Lung (tissue), 17 donors: ENCODE measurements at places on chromosomes 7 and 10. TPM values are rescaled to one million over a fixed set of nuclear protein-coding genes. Genes with fewer than 3 reads are reported as not detected.
A peak's percentile ranks its signal among the peaks of the same experiment; 100 is the strongest.

- H3K27ac ChIP-seq, result no peak overlapping the region
- no peaks in the 10 kb centered on the region for H3K36me3 ChIP-seq
- no peaks in the 10 kb centered on the region for H3K4me1 ChIP-seq
- no peak for DNase-seq
These were observed 456.5 kb downstream of the GATA3 start for GRCh38 chr10:8511026-8511425.

The IFT22 gene
- total RNA-seq, result 44.7 TPM

DNA sequence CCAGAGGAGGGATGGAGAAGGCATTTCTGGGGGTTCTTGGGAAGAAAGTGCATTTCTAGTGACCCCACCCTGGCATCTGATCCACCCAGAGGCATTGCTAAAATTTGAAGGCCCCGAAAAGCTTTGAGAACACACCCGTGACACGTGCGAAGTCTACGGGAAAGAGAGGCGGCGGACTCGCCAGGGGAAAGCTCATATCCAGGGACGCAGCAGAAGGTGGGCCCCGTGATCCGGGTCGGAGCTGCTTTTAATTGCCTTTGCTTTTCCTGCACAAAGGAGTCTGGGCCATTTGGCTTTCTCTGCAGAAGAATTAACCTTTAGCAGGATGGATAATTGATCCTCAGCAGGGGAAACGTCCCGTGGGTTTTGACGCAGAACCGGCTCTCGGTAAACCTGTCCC is 50.3 kb downstream of the CARD11 start:
- no peaks in the 10 kb centered on the region for H3K36me3 ChIP-seq
- H3K4me3 ChIP-seq, result no peak overlapping the region
- no peaks in the 10 kb centered on the region for H3K4me1 ChIP-seq
- DNase-seq, result no peak
- no peak overlapping the region for H3K27ac ChIP-seq
- H3K27me3 ChIP-seq, result no peaks in the 10 kb centered on the region

DNA sequence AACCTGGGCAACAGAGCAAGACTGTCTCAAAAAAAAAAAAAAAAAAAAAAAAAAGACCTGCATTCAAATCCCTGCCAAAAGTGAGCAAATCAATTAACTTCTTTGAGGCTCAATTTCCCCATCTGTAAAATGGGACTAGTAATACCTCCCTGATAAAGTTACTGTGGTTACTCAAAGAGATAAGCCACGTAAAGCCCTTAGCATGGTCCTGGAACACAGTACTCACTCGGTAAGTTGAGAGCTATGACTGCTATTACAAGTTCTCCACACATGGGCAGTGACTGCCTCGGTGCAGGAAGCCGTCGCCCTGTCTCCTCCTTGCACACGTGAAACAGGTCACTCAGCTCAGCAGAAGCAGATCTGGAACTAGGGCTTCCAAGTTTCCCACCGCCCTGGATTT is 37.9 kb downstream of the DDIT4 start:
- no peaks in the 10 kb centered on the region for H3K36me3 ChIP-seq
- no peaks in the 10 kb centered on the region for H3K27me3 ChIP-seq
- peaks cover 47% of the 10 kb centered on the region for H3K4me1 ChIP-seq
- no peak overlapping the region for H3K27ac ChIP-seq
- no peak overlapping the region for H3K4me3 ChIP-seq

DNA sequence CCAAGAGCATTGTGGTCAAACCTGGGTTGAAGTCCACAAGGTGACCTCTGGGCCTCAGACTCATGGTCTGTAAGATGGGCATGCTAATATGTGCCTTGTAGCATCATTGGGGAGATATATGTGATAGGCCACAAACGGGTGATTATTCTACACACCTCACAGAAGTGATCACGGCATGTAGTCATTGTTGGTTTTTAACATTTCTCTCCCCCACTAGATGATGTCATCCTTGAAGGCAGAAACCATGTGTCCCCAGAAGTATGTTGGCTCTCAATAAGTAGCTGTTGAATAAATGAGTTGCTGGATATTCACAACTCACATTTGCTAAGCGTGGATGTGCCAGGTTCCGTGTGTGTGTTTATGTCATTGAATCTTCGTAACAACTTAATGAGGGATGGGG is 42.4 kb downstream of the GATA3 start:
- DNase-seq, result no peak
- H3K27ac ChIP-seq, result no peak overlapping the region
- no peak overlapping the region for H3K4me3 ChIP-seq
- H3K36me3 ChIP-seq, result no peaks in the 10 kb centered on the region
- H3K27me3 ChIP-seq, result peaks cover 10% of the 10 kb centered on the region

GRCh38 chr10:71720288-71720687 is 710 bp upstream of the C10orf105 start:
- no peaks in the 10 kb centered on the region for H3K36me3 ChIP-seq
- H3K4me3 ChIP-seq, result no peak overlapping the region
- DNase-seq, result peak; percentile 63
- H3K27me3 ChIP-seq, result no peaks in the 10 kb centered on the region
- no peak overlapping the region for H3K27ac ChIP-seq

- H3K4me1 ChIP-seq, result no peaks in the 10 kb centered on the region
- H3K4me3 ChIP-seq, result no peak overlapping the region
- H3K36me3 ChIP-seq, result no peaks in the 10 kb centered on the region
These were observed 395.7 kb upstream of the FOXK1 start for GRCh38 chr7:4286351-4286750.

DNA sequence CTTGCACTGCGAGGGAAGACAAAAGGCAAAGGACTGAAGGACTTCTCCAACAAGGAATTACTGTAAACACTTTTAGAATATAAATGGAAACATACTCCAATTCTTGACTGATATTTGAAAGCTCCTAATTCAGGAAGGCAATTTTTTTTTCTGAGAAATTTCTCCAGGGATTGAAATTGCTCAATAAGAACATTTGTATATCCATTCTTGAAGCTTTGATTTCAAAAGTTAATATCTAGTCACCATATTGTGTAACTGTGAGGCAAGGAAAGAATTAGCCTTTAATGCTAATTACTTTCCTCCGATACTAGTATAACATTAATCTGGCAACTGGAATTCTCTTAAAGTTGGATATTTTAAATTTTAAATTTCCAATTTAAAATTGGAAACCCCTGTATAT is 188.4 kb upstream of the COL1A2 start:
- no peaks in the 10 kb centered on the region for H3K27me3 ChIP-seq
- no peaks in the 10 kb centered on the region for H3K4me1 ChIP-seq
- H3K27ac ChIP-seq, result no peak overlapping the region
- no peak for DNase-seq
- H3K36me3 ChIP-seq, result no peaks in the 10 kb centered on the region

DNA sequence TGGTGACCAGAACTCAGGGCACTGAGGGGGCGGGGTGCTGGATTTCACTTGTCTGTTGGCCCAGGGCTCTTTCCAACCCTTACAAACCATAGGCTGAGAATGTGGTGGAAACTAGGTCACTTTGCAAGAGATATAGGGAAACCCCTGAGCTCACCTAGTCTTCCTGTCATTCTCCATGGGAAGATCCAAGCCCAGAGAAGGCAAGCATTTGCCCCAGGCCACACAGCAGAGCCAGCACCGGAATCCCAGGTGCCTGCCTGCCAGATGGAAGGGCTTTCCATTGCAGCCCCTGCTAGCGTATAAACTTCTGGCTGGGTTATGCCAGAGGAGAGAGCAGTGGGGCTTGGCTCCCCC is 427 bp downstream of the PYROXD2 start:
- no peaks in the 10 kb centered on the region for H3K27me3 ChIP-seq
- H3K4me1 ChIP-seq, result peaks cover 36% of the 10 kb centered on the region
- peak overlapping the region; percentile 55 for H3K4me3 ChIP-seq
- DNase-seq, result no peak

GRCh38 chr10:506451-507354 is 182.8 kb downstream of the DIP2C start:
- H3K36me3 ChIP-seq, result peaks cover 13% of the 10 kb centered on the region
- H3K27me3 ChIP-seq, result no peaks in the 10 kb centered on the region
- no peak overlapping the region for H3K27ac ChIP-seq
- DNase-seq, result no peak
- H3K4me3 ChIP-seq, result no peak overlapping the region

DNA sequence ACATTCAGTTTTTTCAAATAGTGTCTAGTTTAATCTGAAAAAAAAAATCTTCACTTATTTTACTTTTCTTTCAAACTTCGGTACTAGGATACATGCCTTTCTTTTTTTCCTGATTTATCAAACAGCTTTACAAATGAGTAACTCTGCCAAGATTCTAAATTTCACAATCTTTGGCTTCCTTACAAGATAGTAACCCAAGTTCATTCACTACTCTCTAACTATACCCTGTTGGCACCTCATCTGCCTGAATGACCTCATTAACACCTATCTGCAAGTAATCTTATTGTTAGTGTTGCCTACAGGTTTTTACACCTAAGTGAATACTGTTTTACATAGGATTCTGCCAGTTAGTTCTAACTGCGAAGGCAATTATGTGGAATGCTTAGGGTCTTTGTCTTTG is 159.8 kb downstream of the FOXP2 start:
- H3K36me3 ChIP-seq, result no peaks in the 10 kb centered on the region
- no peaks in the 10 kb centered on the region for H3K4me1 ChIP-seq
- peak; percentile 90 for DNase-seq
- H3K27ac ChIP-seq, result no peak overlapping the region
- H3K4me3 ChIP-seq, result no peak overlapping the region

DNA sequence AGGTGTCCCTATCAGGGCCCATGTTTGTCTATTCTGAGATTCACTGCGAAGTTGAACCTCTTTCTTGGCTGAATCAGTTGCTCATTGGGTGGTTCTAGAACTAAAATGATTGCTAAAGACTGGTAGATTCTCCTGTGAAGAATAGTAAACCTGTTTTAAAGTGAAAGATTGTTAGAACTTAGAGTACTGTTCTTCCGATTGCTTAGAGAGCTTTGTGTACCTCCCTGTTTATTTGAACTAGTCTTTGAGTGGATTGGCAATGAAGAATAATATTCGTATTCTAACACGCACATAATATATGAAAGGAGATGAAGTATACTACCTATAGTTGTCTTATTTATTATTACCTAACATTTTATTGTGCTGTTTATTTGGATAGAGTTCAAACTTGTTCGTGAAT is 124.8 kb upstream of the RPA3 start:
- H3K36me3 ChIP-seq, result no peaks in the 10 kb centered on the region
- no peaks in the 10 kb centered on the region for H3K27me3 ChIP-seq
- no peak overlapping the region for H3K27ac ChIP-seq
- no peak overlapping the region for H3K4me3 ChIP-seq
- no peak for DNase-seq

GRCh38 chr7:138603549-138604318 is 97.4 kb downstream of the SVOPL start:
- no peaks in the 10 kb centered on the region for H3K27me3 ChIP-seq
- H3K36me3 ChIP-seq, result no peaks in the 10 kb centered on the region
- H3K4me1 ChIP-seq, result no peaks in the 10 kb centered on the region
- H3K27ac ChIP-seq, result no peak overlapping the region

- no peak for DNase-seq
- H3K4me3 ChIP-seq, result no peak overlapping the region
- H3K27ac ChIP-seq, result no peak overlapping the region
- no peaks in the 10 kb centered on the region for H3K36me3 ChIP-seq
- peaks cover 17% of the 10 kb centered on the region for H3K4me1 ChIP-seq
These were observed 159.4 kb upstream of the BMPER start for GRCh38 chr7:33745934-33746333.

The GIMAP2 gene
- 24.9 TPM for total RNA-seq

GRCh38 chr7:148031811-148032210 is 558.8 kb upstream of the C7orf33 start:
- H3K27me3 ChIP-seq, result no peaks in the 10 kb centered on the region
- no peaks in the 10 kb centered on the region for H3K36me3 ChIP-seq
- DNase-seq, result no peak
- H3K4me1 ChIP-seq, result no peaks in the 10 kb centered on the region
- no peak overlapping the region for H3K4me3 ChIP-seq
